ENCODE measurements at places on chromosomes 2 and 18.

DNA sequence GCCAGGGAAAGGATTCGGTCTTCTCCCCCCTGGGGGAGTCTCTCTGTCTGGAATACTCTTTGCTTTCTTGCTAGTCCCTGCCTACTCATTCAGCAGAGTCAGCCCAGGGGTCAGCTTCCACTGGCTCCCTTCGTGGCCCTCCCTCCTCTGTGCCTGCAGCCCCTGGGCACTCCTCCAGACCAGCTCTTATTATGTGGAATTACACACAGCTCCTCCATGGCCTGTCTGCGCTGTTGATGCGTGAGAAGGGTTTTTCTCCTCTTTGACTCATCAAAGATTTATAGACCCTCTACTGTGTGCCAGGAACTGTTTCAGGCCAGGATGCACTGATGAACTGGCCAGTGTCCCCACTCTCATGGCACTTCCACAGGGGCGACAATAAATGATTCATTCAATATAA is 44.4 kb downstream of the ST8SIA5 start:
- DNase-seq: no peak

- no peak for DNase-seq
These were observed 23.5 kb downstream of the GPC1 start for GRCh38 chr2:240458900-240459391.

DNA sequence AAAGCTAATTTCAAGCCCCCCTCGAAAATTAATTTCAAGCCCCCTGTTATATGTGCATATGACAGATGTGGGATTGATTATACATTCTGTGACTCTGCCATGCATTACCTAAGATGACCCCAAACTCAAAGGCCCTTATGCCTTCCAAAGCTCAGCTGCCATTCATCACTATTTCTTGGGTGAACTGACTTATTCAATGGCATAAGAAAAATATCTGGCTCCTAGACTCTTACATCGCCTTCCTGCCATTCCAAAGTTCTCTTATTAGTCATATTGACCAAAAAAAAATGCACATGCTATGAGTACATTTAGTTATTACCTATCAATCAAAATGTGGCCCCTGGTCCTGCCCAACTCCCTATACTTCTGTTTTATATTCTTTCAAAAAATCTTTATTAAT is 291.8 kb upstream of the CHAC2 start:
- DNase-seq: no peak

DNA sequence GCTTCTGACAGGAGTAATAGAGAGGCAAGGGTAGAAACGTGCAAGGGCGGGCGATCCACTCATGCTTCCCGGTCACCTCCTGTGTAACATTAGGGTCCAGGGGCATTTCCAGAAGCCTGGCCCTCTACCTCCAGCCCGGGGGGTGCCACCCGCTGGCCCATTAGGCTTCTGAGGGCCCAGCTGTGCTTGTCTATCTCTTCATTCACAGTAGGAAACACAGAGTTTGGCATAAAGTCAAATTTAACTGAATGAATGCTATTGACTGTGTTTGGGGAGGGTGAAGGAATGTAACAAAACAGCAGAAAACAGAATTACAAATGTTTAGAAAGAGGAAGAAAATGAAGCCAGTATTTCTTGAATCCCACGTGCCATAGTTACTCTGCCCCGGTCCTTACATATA is 112.4 kb upstream of the SLC66A3 start:
- DNase-seq: no peak

GRCh38 chr2:157329524-157329923 is 3.9 kb upstream of the ERMN start:
- DNase-seq: no peak

- DNase-seq: no peak
These were observed 1.9 kb downstream of the MAP4K3 start for GRCh38 chr2:39435234-39435633.

DNA sequence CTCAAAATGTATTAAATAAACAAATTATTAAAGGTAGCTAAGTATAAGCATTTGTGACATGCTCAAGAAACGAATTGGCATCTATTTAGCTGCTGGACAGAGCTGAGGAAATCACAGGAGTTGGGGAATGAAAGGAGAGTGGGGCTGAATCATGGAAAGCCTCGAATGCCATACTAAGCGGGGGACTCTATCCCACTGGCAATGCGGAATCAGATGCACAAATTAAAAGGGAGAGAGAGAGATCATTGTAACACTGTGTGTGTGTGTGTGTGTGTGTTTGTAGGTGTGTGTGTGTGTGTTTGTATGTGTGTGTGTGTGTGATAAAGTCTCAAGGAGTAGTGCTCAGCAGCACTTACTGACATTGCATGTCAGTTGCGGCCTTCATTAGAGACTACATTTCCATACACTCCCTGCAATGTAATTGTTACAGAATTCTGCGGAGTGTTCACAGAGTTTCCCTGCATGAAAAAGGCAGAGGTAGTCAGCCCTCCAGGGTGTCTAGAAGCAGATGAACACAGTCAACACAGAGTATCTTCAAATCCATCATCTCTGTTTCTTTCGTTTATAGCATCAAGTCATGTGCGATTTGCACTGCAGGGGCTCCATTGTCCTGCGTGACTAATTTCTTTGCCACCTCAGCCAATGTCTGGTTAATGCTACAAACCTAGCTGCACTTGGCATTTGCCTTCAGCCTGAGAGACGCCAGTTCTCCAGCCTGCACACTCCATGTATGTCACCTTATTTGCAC is 111.7 kb upstream of the CYRIA start:
- DNase-seq: no peak

- no peak for DNase-seq
These were observed 15.4 kb downstream of the EVA1A start for GRCh38 chr2:75545387-75545786.

DNA sequence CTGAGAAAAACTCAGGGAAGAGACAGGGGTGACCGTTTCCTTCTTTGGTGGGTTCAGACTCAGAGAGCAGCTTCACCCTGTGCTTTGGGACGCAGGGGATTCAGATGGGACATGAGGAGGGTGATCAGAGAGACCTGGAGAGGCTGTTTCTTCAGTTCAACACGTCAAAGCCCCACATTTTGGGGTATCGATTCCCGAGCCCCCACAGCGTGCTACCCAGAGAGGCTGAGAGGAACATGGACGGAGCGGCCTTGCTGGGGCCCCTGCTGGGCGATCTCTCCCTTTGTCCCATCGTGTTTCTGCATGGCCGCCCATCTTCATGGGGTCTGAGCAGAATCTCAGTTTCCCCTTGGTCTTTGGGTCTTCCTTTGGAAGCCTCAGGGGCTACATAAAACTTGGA is 38.2 kb upstream of the PXDN start:
- peak; percentile 57 for DNase-seq

DNA sequence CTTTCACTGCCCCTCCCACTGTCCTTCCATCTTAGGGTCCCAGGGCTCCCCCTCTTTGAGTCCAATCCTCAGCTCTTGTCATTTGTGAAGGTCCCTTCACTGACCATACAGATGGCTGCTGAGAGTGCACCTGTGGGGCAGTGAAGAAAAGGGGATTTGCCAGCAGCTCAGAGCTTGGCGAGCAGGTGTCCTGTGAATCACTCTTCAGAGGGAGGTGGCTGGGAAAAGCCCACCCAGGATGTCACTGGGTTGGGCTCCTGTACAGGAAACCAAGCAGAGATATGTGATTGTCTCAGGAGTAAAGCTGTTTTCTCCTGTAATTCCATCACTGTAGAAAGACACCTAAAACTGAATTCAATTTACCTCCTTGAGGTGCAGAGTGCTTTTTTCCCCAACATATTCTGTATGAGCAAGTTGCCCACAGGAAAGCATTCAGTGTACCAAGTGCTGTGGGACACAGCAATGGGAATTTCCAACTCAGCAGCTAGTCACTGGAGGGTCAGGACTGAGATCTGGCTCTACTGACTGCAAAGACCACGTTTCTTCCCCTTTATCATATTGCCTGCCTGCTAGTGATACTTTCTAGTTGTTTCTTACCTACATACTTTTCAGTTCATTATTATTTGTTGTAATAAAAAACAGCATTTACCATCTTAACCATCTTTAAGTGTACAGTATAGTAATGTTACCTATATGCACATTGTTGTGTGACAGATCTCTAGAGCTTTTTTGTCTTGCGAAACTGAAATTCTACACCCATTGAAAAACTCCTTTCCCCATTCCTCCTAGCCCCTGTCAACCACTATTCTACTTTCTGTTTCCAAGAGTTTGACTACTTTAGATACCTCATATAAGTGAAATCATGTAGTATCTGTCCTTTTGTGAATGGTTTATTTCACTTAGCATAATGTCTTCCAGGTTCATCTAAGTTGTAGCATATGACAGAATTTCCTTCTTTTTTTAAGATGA is 239.1 kb downstream of the TSN start:
- DNase-seq: no peak

GRCh38 chr18:9705183-9705829 is 2.8 kb upstream of the RAB31 start:
- no peak for DNase-seq

DNA sequence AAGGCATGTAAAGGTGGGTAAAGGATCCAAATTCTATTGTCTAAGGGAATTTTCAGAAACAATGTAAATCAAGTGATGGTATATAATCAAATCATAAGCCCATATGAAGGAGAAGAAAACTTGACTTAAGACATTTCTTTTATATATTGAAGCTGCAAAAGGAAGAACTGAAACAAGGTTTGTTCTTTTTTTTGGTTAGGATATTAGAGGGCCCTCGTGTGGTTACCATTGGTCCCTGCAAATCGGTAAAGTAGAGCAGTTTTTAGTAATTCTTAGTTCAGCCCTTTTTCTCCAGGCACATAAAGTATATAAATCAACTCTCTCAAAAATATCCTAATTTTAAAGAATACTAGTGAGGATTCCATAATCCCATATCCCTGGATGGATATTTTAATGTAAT is 105.6 kb upstream of the STK17B start:
- DNase-seq: no peak

GRCh38 chr2:169653636-169654035 is 40.6 kb downstream of the CFAP210 start:
- no peak for DNase-seq

GRCh38 chr18:11981192-11981542 is at the start of gene IMPA2:
Gene IMPA2, plus strand, starts transcription at chr18:11981507. Its CDS starts 163 bp downstream, at chr18:11981670.
- DNase-seq: peak; percentile 99

DNA sequence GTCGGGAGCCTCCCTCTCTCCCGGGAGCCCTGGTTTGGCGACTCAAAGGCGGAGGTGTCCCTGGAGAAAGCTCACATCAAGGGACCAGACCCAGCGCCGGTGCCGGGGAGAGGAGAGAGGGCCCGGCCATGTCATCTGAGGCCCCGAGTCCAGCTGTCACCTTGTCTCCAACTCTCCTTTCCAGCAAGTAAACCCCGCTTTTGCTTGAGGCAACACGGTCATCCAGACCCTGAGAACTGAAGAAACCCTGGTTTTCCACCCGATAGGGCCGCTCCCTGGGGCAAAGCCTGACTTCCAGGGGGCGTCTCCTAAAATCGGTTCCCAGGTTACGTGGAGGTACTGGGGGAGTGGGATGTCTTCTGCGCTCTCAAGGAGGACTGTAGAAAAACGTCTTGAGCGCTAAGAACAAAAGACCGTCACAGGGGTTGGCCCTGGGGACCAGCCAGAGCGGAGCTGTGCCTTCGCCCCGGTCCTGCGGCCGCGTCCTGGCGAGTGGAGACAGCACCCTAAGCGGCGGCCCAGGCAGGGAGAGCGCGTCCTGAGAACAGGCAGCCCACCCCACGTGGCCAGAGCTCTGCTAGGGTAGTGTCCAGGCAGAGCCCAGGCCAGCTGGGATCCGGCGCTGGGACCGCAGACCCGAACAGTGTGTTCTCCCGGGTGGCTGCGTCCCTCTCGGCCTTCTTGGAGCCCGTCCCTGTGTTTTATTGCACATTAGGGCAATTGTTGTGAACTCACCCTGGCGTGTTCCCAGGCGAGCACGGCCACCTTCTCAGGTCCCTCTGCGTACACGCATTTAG is 55.7 kb downstream of the TMEM18 start:
- no peak for DNase-seq

DNA sequence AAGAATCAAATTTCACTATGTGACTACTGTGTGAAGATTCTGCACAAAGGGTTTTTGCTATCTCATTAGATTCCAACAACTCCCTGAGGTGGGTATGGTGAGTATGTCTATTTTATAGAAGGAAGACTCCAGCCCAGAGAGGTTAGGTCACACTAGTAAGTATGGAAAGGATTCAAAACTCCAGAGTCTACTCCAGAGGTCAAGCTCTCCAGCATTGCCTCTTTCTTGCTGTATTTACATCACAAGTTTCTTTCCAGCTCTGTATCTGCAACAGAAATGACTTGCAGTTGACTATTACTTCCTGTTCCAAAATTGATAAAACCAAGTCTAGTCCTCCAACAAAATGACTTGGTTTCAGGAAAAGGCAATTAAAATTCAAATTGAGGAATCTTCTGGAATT is 2.1 kb downstream of the COL4A4 start:
- no peak for DNase-seq

- no peak for DNase-seq
These were observed 21.0 kb upstream of the CDKL4 start for GRCh38 chr2:39264733-39265132.

- no peak for DNase-seq
These were observed 53.4 kb downstream of the CHN1 start for GRCh38 chr2:174951745-174952144.
